T-helper 17 cell (primary cell): ENCODE measurements at places on chromosomes 5 and 9. TPM values are rescaled to one million over a fixed set of nuclear protein-coding genes. Genes with fewer than 3 reads are reported as not detected.

DNA sequence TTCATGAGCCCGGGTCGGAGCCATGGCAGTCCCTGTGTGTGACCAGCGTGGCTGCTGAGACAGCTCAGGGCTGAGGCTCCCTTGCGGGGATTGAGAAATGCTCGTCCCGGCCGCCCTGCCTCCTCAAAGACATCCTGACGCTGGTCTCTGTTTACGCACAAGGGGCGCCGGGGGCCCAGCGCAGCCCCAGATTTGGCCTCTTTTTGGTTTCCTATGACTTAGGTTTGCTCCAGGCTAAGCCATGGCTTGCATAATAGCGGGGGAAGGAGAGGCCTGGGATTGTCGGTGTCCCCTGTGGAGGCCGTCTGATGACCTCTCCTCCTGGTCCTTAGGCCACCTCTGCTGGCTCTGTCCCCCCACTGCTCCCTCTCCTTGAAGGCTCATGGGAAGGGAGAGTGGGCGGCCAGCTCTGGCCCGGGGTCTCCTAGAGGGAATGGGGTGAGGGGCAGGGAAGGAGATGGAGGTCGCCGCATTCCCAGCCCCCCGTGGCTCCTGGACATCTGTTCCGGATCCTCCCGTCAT lies 3.5 kb downstream of the LAMC3 start:
- no peak for DNase-seq

GRCh38 chr5:143874312-143874711 lies 62.4 kb downstream of the HMHB1 start:
- no peak for DNase-seq

DNA sequence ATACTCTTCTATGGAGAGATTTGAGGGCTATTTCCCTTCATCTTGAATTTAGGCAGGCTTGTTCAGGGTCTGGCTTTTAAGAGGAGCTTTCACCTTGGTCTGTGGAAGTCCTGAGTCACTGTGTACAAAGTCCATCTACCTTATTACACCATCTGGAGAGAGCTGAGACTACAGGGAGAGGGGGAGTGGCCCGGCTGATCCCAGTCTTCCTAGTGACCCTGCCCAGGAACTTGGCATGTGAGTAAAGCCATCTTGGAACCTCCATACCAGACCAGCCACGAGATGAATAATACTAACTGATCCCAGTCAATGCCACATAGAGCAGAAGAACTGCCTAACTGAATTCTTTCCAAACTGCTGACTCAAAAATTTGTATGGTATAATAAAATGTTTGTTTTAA lies 8.4 kb upstream of the IL6ST start:
- DNase-seq, result no peak

- DNase-seq, result no peak
Measured at GRCh38 chr5:32314658-32315057, 1.9 kb upstream of the MTMR12 start.

- no peak for DNase-seq
Measured at GRCh38 chr9:504921-505740, 290.5 kb downstream of the DOCK8 start.

GRCh38 chr9:123339666-123340510 lies 16.1 kb upstream of the CRB2 start:
- DNase-seq, result no peak

DNA sequence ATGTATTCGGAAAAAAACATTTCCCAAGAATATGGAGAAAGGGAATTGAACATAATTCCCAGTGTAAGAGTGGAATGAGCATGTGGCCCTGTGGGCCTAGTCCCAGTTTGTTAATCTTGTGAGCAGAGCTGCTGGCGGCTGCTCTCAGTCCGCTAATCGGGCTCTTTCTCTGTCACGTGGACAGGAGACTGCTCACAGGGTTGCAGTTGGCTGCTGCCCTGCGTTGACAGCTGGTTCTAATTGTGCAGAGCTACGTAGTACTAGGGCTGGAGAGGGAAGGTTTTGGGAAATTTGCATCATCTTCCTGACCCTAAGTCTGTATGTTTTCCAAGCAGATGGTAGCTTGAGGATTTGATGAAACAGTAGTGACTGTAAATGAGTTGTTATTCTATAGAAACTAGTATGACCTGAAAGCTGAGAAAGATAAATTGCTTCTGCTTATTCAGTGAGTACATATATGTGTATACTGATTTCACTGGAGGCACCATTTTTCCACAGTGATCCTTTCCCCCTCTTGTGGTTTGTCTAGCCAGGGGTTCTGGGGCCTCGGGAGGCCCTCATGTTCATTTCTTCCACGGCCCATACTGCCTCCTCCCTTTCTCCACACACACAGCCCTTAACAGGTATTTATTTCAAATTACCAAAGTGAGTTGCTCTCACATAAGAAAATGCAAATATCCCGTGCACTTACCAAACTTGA lies 100.6 kb downstream of the ANGPTL2 start:
- no peak for DNase-seq

DNA sequence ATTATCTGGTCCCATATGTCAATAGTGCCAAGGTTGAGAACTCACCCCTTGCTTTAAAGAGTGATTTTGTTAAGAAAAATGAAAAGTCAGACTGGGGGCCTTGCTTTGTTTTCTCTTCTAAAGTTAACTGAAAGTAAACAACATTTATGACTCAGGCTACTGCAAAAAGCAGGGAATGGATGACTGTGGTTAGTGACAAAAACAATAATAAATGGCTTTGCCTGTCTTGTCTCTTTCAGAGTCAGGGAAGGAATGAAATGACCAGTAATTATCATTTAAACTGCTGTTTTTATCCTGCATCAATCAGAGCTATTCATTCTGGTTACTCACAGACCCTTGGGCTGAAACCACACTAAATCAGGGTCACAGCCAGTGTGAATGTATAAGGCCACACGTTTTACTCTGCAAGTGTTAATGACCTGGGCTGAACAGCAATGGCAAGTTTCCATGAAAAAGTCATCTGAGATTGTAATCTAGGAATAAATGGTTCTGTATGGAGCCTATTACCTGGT lies 112.2 kb downstream of the ZNF608 start:
- DNase-seq, result no peak

GRCh38 chr5:148858106-148858505 lies 31.7 kb downstream of the ADRB2 start:
- DNase-seq, result no peak

Gene IFNK
- not detected for total RNA-seq

Gene LMX1B
- not detected for total RNA-seq

Gene IGFBPL1
- not detected for total RNA-seq

Gene ESM1
- not detected for total RNA-seq

Gene PCDHGA8
- 0.05 TPM for total RNA-seq
